Erythroblast (primary cell): ENCODE measurements at places on chromosomes 6 and 20.

- DNase-seq, result no peak
These were observed 140.0 kb downstream of the TBC1D7 start for GRCh38 chr6:13188306-13188705.

- no peak for DNase-seq
These were observed 344.7 kb downstream of the CDH26 start for GRCh38 chr20:60302875-60303274.

DNA sequence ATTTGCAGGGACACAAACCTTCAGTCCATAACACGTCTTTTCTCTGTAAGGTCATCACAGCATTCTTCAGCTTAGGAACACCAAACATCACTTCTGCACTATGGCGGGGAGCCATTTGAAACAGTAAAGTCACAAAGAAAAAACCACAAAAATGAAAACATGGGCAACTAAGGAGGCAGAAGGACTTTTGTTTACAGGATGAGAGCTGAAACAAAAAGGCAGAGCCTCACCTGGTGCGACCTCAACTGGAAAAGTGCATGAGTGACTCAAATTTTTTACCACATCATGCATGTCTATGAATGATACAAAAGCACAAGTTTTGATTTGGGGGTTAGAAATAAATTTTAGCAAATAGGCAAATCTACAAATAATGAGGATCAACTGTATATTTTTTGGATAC, 68.2 kb upstream of the TNFAIP3 start:
- DNase-seq, result no peak

DNA sequence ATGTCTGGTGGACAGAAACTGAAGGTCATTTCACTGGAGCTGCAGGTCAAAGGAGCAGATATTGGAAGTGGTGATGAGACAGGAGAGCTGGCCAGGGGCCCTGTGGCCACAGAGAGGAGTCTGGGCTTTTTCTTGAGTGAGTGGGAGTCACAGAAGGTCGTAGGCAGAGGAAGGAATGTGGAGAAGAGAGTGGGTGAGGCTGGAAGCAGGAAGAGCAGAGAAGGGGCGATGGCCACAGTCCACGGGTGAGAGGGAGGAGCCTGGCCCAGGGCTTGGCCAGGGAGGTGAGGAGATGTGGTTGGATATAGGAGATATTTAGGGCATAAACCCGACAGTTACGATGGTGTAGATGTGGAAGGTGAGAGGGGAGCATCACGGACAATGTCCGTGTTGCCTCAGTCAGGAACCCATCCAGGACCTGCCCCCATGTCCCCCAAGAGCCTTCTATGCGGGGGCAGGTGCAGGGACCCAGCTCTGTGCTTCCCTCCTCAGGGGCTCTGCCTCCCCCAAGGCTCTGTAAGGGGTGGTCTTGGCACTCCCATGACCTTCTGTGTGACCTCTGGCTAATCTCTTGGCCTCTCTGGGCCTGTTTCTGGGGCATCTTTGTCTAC, 150.5 kb upstream of the PTPN1 start:
- DNase-seq, result no peak

DNA sequence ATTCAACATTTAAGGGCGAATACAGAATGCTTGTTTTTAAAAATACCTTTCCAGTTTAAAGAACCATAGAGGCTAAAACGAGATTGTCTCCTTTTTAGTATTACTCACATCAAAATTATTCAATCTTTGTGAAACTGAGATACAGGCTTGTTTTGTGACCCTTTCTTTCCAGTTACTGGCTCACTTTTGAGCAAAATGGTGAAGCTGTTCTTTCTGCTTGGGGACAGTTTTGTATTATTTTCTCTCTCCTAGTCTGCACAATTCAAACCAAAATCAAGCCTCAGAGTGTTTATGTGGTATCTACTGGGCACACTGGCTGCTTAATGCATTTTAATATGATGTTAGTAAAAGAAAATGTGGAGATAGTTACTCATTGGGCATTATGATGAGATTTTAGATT, 36.5 kb downstream of the HIVEP1 start:
- DNase-seq, result no peak

DNA sequence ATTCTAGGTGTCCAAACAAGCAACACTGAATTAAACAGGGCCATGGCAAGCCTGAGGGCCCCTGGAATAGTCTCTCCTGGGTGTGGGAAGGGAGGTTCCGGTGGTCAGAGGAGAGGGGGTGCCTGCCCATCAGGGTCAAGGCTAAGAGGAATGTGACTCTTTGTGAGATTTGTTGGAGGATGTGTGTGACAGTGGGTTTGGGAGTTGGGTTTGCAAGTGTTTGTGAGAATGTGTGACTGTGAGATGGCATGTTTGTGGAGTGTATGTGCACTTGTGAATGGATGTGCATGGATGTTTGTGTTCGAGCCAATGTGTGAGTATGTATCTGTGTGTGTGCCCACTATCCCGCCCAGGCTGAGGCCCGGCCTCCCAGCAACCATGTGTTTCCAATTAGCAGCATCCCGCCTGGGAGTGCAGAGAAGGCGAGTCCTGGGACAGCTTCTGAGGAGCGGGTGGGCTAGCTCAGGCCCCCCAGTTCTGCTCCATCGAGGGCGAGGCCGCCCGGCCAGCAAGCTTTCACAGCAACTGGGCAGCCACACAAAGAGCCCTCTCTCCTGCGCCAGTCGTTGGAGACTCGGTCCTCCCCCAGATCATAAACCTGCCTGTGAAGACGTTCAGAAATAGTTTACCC, 12.6 kb downstream of the FOXC1 start:
- no peak for DNase-seq

- no peak for DNase-seq
These were observed 37.0 kb downstream of the MDFI start for GRCh38 chr6:41675176-41675775.

DNA sequence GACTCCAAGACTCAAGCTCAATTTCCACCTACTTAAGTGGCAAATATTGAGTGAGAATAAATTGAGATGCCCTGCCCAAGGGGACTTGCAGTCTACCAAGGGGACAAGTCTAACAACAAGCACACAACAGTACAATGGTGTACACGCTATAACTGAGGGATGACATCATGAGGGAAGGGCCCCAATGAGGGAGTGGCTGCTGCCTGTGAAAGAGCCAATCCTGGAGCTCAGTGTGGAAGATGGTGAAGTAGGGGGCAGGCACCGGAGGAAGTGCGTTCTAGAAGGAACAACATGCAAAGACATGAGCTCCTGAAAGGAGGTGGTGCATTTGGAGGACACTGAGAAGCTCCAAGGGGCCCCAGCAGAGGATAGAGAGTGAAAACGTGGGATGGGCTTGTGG, 46.9 kb upstream of the ARMH2 start:
- DNase-seq, result no peak

GRCh38 chr6:116764961-116765841, at the start of gene FAM162B:
Gene FAM162B, minus strand, starts transcription at chr6:116765719. Its CDS starts 143 bp downstream, at chr6:116765576.
- DNase-seq, result peak; percentile 24

DNA sequence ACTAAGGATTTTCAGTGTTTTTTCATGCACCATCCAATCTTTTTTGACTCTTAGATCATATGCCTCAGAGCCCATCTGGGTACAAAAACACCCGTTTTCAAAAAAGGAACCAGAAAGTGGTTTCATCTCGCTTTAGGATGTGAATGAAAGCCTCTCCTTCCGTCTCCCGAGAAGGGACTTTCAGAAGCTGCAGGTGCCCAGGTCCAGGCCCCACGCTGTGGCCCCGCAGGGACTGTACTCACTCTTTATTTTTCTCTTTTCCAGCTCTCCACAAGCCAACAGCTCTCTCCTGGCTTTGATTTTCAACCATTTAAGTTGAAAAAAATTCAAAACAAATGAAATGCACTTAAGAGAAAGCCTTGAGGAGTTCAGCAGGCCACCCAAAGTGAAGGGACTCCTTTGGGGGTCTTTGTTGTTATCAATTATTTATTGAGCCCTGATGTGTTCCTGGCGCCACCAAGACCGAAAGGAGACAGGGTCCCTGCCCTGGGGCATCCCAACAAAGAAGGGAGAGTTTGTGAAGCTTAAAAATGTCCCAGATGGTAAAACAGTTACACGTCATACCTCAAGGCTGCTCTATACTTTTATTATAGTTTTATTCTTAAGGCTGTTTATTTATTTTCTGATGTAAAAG, 467.3 kb downstream of the PREX1 start:
- DNase-seq, result no peak

DNA sequence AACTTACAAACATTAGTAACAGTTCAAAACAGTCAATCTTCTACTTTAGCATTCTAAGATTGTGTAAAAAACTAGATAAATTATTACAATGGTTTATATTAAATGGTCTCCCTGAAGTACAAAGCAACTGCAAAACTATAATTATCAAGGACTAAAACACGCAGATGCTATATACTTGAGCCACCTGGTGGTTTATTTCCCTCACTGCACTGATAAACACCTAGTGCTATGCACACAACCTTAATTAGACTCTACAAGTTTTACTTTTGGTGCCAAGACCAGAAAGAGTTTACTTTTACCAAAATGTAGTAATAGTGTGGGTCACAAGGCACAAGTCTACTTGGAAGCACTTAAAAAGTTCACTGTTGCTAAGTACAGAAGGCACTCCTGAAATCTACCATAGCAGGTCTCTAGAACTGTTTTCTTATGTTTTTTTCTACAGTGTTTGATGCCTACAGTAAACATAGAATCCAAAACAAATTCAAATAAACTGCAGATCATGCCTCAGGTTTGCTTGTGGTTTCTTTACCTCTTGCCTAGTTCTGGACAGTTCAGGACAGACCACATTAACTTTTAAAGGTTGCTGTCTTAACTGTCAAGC, 49.2 kb downstream of the GMDS start:
- peak; percentile 76 for DNase-seq

GRCh38 chr6:28142446-28142845, 763 bp downstream of the ZKSCAN8 start:
- DNase-seq, result peak; percentile 60

DNA sequence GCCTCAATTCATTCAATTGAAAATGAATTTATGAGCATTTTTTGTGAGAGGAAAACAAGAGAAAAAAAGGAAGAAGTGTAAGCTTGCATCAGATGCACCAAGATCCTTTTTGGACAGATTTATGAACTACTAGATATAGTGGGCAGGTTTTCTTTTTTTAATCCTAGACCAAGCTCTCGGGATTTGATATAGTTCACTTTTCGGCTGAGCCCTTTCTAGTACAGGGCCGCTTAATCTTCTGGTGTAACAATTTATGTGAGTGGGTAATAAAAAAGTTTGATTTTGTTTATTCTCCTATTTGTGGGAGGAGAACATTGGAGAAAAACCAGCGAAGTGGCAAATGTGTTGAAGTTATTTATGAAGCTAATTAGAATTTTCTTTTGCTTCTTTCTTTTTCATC, 538.0 kb downstream of the UTRN start:
- DNase-seq, result no peak

DNA sequence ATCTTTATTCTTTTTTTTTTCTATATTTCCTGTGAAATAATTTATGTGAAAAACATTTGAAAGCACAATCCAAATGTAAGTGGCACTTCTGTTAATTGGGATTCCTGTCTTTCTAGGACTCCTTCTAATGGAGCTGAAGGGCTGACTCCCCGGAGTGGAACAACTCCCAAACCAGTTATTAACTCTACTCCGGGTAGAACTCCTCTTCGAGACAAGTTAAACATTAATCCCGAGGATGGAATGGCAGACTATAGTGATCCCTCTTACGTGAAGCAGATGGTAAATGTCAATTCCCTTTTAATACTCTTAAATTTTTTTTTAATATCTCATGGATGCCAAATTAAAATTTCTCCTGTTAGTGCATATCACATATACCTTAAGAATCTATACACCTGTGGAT, 35.0 kb downstream of the CDC5L start:
- no peak for DNase-seq

GRCh38 chr6:83853178-83854000, at the start of gene RIPPLY2:
Gene RIPPLY2, plus strand, starts transcription at chr6:83853360. Its CDS starts 57 bp downstream, at chr6:83853417.
- peak; percentile 14 for DNase-seq

GRCh38 chr20:8330319-8330784, 198.3 kb downstream of the PLCB1 start:
- no peak for DNase-seq

DNA sequence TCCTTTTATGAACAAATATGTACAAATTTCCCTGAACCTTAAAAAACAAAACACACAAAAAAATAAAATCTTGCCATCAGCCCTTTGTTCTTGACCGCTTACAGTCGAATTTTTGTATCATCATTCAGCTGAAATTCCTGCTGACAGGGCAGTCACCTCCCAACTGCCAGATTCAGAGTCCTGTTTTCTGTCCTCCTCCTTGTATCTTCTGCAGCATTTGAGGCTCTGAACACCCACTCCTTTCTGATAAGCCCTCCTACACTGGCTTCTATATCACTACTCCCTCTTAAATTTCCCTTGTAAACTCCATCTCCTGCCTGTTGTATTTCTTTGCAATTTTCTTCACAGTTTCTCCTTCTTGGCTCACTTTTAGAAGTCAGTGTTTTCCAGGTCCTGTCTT, 77.8 kb upstream of the CCN6 start:
- DNase-seq, result peak; percentile 9

GRCh38 chr20:6622041-6622440, 145.4 kb upstream of the BMP2 start:
- no peak for DNase-seq

GRCh38 chr6:158284876-158285655, 27.2 kb upstream of the TULP4 start:
- no peak for DNase-seq

- DNase-seq, result no peak
These were observed 1240.8 kb upstream of the ADGRB3 start for GRCh38 chr6:67394254-67394653.
